ENCODE measurements at places on chromosomes 1 and 21.

DNA sequence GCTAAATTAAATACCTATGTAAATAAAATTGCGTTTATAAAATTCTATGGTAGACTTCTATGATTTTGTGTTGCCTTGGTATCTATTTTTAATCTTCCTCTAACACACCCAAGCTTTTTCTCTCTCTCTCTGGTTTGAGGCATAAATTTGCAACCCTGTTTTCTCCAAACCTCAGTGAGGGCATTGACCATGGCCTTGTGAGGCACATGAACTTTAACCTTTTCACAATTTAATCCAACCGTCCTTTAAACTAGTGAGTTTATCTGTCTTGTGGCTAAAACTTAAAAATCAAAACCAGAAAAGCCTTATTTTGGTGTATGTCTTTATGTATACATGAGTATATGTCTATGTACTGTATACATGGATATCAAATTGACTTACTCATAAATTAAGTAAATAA, 746.6 kb upstream of the B3GALT2 start:
- no peak for DNase-seq

GRCh38 chr1:24743404-24744211, 1.6 kb upstream of the CLIC4 start:
- DNase-seq = peak; percentile 68

DNA sequence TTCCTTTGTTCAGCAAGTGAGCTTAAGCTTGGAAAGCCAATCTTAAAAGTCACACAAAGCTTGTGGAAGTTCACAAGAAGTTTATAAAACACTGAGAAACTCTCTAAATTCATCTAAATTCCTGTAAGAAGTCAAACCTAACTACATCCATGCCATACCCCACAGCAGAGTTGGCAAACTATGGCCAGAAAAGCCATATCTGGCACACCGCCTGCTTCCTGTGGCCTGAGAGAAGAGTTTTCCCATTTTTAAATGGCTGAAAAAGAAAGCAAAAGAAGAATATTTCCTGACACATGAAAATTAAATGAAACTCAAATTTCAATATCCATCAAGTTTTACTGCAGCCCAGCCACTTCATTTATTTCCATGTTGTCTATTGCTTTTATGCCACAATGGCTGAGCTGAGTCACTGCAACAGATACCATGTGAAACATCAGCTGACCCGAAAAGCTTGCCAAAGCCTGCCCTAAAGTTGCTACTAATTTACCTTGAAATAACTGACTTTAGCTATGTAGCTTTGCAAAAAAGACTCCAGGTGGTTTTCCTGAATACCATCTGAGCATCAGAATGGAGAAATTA, 237.1 kb downstream of the SLC45A1 start:
- DNase-seq = no peak

GRCh38 chr21:45270306-45270821, 17.3 kb downstream of the POFUT2 start:
- DNase-seq = no peak

DNA sequence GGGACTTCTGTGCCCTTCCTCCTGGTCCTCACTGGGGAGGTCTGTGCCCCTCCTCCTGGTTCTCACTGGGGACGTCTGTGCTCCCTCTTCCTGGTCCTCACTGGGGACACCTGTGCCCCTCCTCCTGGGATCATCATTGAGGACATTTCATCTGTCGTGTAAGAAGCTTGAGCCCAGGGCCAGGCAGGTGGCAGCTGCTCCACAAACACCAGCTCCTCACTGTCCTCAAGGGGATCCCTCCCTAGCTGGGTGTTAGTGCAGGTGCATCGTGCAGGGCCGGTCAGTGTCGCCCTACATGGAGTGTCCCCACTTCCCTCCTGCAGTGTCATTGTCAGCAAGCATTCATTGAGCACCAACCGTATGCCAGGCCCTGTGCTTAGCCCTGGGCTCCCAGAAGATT, 312.7 kb downstream of the PTPRU start:
- no peak for DNase-seq

GRCh38 chr1:209355415-209355814, 228.1 kb upstream of the CAMK1G start:
- no peak for DNase-seq

Data from AG09319 (cell line).